ENCODE measurements at places on chromosomes 1 and 21.

DNA sequence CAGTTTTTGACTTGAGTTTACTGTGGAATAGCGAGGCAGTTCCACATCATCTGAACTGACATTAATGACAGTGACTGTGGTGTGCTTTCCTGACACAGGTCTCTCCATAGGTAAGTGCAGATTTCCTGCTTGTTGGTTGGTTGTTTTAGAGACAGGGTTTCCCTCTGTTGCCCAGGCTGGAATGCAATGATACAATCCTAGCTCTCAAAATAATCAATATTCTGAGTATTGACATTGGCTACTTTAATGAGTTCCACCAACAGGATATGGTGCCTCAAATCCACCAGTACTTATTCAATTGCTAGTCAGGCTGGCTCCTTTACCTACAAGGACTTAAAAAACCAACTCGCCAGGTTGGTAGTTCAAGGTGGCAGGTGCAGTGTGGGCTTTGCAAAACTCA lies 63.8 kb downstream of the CLSTN1 start:
- no peak for DNase-seq

GRCh38 chr21:34262469-34262845 lies 101.3 kb upstream of the KCNE2 start:
- DNase-seq: no peak

- DNase-seq: no peak
Observed at GRCh38 chr1:50808296-50808695, 151.8 kb downstream of the FAF1 start.

DNA sequence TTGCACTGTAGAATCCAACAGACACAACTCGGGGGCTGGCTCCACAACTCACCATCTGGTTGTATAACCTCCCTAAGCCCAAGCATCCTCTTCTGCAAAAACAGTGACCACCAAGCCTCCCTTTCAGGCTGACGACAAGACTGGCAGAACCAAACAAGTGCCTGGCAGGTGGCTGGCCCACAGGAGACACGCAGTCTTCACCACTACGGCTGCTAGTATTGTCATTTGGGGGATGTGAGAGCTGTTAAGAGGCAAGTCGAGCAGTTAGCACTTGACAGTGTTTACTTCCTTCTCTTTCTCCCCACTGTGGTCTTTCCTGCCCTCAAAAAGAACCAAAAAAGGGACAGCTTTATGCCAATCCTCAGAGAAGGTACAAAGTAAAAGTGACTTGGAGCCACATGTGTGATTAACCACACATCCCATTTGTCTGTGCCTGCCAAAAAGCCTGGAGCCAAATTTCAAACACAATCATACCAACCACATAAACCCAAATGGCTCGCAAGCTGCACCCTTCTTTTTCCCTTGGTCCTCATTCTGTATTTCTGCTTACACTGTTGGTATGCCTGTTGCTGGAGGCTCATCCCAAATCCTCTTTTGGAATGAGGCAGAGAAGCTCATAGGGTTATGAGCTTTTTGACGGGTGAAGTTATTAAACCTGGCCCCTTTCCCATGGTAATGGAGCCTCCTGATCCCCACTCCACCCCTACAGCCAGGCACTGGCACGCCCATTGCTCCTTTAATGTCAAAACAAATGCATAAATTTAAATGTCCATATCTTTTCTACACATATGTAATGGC lies 94.1 kb downstream of the TGFBR3 start:
- no peak for DNase-seq

GRCh38 chr1:79716447-79716846 lies 709.9 kb upstream of the ADGRL4 start:
- no peak for DNase-seq

DNA sequence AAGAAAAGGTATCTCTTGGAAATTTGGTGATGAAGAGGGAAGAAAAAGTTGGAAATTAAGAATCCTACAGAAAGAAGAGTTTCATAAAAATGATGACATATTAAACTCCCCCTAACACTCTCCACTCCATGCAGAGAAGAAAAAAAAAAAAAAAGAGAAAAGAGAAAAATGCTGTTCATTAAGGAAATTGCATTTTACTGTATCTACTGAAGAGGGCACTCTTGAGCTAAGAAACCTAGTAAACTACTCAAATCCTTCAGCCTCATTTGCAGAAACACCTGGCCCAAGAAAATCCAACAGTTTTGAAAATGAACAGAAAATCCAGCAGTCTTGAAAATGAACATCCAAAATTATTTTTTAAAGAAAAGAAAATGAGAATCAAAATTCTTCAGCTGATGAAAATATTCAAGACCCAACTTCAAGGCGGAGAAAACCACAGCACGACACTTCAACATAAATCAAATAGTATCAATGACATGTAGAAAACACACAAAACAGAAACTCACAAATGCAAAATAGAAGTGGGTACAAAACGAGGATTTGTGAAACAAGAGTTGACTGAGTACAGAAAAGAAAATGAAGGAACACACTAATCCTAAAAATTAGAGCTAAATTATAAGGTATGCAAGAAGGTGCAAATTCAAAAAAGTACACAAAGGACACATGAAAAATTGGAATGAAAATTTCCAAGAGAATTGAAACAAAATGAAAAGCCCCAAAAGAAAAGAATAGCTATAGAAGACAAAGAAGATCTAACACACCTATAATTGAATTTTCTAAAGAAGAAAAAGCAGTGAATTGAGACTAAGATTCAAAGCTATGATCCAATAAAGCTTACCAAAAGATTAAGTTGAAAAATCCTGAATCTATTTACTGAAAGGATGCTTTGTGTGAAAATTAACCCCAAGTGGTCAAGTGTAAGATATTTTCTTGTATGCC lies 73.2 kb upstream of the DNAJC6 start:
- DNase-seq: peak; percentile 31

- no peak for DNase-seq
Observed at GRCh38 chr1:46449223-46450159, 40.1 kb upstream of the DMBX1 start.

DNA sequence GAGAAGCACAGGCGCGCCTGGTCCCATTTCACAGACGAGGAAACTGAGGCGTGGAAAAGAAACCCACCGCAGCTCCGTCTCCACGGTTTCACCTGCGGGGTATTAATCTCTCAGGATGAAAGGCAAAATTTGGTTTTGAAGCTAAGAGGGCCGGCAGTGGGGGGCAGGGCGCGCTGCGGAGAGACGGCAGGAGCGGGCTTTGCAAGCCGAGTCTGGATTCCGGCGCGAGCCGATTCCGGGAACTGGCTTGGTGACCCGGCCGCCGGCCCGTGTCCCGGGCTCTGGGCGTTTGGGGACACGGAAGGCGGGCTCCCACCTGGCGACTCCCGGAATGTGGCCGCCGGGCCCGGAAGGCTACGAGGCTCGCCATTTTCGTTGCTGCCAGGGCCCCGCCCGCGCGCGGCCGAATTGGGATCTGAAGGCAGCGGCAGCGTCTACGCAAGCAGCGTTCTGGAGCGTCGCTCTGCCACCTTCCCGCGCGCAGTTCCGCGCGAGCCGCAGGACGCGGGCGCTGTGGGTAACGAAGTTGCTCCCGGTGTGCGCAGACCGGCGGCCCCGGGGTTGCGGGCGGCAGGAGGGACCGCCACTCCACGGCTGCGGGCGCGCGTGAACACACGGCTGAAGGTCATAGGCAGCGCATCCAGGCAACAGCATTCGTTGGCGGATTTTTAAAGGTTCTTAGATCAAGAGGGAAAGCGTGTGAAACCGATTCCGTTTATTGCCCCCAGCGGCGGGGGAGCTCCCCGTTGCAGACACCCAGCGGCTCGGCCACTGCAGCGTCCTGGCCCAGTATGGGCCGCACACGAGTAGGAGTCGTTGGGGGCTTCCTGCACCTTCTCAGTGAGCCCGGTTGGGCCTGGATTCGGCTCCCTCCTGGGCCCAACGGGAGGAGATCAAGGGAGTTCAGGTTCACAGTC lies 5.4 kb upstream of the PRDM16 start:
- peak; percentile 31 for DNase-seq

- peak; percentile 35 for DNase-seq
Observed at GRCh38 chr1:95370691-95371562, 136.9 kb downstream of the RWDD3 start.

- no peak for DNase-seq
Observed at GRCh38 chr1:77828098-77828497, 48.6 kb downstream of the MIGA1 start.

DNA sequence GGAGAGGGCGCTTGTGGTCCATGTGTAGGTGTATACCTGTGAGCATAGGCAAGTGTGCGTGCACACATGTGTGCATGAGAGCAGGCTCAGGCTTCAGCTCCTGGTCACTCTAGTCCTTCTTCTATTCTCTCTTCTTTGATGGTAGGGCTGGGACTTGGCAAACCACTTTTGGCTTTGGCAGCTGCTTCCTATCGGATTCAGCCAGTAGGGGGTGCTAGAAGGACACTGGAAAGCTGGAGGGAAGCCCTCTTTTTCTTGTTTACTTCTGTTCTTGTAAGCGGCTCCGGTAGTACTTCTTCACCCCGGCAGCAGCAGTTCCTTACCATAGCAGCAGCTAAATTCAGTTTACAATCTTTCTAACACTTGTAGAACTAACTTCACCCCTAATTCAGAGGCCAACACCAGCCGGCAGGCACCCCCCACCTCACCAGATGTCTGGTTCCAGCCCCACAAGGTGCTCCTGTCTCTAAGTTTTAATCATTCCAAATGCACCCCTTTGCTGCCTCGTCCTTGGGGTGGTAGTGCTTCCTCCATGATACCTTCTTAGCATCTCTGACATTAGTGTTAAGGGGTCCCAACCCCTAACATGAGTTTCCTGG lies 25.1 kb downstream of the NENF start:
- peak; percentile 46 for DNase-seq

DNA sequence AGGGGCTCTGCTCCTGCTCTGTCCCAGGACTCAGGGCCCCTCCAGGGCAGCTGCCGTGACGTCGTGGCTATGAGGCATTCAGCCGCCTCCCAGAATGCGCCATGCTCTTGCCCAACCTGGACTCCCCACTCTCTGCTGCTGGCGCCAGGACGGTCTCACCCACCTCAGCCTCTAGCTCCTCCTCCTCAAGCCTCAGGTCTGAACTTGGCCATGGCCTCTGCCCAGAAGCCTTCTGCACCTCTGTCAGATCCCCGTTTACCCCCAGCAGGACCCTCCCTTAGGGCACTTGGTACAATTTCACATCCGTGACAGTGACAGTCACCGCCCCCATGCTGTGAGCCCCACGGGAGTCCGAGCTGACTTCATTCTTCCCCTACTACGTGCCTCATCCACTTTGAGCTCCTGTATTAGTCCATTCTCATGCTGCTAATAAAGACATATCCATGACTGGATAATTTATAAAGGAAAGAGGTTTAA lies 4.9 kb downstream of the CSTB start:
- DNase-seq: no peak

DNA sequence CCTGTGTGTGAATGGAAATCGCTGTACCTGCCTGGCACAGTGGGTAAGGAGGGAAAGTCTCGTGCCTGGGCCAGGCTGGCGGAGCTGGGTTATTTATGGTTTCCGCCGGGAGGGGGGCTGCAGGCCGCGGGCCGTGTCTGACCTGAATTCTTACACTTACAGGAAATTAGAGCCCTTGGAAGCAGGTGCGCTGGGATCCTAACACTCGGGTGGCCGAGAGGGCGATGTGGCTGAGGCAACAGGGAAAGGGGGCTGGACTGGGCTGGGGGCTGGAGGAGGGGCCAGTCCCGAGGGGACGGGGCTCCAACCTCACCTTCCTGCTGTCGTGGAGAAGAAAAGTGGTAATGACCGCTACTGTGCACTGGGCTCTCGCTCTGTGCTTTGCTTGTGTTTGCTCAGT lies 109.4 kb upstream of the WNT4 start:
- no peak for DNase-seq

DNA sequence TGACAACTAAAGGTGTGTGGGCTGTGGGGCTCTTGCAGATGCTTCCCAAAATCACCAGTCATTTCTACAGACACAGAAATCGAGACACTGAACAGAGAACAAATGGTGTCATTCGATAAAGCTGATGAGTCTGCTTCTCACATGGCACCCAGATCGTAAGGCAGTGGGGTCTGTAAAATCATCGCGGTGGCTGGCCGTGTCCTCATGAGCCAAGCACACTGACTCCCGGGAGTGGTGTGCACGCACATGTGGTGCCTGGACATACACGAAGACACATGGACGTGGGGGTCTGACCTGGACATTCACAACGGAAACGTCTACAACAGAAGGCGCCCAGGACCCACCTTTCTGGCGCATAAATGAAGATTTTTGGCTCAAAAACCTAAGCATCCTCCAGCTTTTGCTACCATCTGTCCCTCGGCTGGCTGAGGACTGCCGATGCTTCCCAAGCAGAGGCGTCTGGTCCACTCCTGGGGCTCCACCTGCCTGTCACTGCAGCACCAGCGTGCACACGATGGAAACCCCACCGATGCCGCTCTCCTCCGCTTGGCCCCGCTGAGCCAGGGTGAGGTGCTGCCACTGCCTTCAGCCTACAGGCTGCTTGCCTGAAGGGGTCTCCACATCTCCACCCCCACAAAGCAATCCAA lies 6.8 kb downstream of the SMIM1 start:
- no peak for DNase-seq

GRCh38 chr21:32270748-32271147 lies 8.1 kb downstream of the MIS18A start:
- no peak for DNase-seq

Measured in stomach (tissue), 19 donors.